T-cell (primary cell): ENCODE measurements at places on chromosomes 1 and 21. TPM values are rescaled to one million over a fixed set of nuclear protein-coding genes. Genes with fewer than 3 reads are reported as not detected.

- DNase-seq, result no peak
- no peak overlapping the region for H3K27ac ChIP-seq
- no peaks in the 10 kb centered on the region for H3K36me3 ChIP-seq
- H3K4me3 ChIP-seq, result no peak overlapping the region
- H3K4me1 ChIP-seq, result peaks cover 10% of the 10 kb centered on the region
These were observed 153.8 kb upstream of the FGGY start for GRCh38 chr1:59143133-59143487.

- no peaks in the 10 kb centered on the region for H3K4me1 ChIP-seq
- H3K36me3 ChIP-seq, result no peaks in the 10 kb centered on the region
- no peak overlapping the region for H3K27ac ChIP-seq
These were observed 18.7 kb downstream of the LRRC3 start for GRCh38 chr21:44473915-44474555.

The MSH4 gene
- total RNA-seq, result 0.43 TPM

DNA sequence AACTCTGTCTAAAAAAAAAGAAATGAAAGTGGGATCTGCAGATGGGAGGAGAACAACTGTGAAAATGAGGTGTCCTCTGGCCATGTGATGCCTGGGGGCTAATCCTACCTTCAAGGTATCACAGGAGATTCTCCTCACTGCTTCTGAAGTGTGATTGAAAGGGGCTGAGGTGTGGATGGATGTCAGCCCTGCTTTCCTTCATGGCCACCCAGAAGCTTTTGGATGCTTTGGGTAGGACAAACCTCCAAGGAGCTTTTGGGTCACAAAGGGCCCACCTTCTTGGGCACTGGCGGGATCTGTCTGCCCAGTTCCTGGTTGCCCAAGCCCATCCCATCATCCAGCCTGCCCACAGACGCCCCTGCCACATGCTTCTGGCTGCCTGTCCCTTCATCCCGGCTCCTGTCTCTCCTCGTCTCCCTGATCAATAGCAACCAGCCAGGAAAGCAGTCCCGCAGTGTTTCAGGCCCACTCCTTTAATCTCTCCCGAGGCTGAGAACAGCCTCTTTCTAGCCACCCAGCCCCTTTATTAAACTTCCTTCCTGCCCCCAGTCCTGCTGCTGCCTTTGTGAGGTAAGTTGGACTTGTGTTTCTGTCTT lies 87.2 kb downstream of the MAN1C1 start:
- DNase-seq, result no peak
- no peak overlapping the region for H3K4me3 ChIP-seq
- peaks cover 23% of the 10 kb centered on the region for H3K4me1 ChIP-seq
- peak overlapping the region; percentile 53 for H3K27ac ChIP-seq
- H3K36me3 ChIP-seq, result no peaks in the 10 kb centered on the region

DNA sequence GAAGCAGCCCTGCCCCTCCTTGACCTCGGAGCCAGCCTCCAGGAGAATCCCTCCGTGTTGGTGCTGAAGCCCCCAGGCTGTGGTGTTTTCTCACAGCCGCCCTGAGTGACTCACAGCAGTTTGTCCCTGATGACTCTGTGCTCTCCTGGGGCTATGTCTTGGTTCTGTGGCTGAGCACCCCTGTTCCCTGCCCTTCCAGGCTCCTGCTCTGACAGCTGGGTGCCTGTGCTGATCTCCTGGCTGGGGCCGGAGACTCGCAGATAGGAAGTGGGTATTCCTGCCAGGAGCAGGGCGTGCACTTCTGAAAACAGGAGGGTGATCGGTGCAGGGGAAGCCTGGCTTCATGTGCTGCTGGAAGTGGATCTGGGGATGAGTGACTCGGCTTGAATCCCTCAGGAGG lies 34.5 kb downstream of the POFUT2 start:
- H3K4me3 ChIP-seq, result no peak overlapping the region
- H3K27me3 ChIP-seq, result no peaks in the 10 kb centered on the region
- no peak for DNase-seq
- H3K4me1 ChIP-seq, result no peaks in the 10 kb centered on the region
- H3K36me3 ChIP-seq, result no peaks in the 10 kb centered on the region

The HMCN1 gene
- 0.23 TPM for total RNA-seq

The HTR1D gene
- not detected for total RNA-seq
